Right renal pelvis (tissue), 4 donors: ENCODE measurements at places on chromosomes 1 and 21. TPM values are rescaled to one million over a fixed set of nuclear protein-coding genes. Genes with fewer than 3 reads are reported as not detected.

GRCh38 chr1:7584643-7585042 lies 186.5 kb upstream of the VAMP3 start:
- DNase-seq = no peak

DNA sequence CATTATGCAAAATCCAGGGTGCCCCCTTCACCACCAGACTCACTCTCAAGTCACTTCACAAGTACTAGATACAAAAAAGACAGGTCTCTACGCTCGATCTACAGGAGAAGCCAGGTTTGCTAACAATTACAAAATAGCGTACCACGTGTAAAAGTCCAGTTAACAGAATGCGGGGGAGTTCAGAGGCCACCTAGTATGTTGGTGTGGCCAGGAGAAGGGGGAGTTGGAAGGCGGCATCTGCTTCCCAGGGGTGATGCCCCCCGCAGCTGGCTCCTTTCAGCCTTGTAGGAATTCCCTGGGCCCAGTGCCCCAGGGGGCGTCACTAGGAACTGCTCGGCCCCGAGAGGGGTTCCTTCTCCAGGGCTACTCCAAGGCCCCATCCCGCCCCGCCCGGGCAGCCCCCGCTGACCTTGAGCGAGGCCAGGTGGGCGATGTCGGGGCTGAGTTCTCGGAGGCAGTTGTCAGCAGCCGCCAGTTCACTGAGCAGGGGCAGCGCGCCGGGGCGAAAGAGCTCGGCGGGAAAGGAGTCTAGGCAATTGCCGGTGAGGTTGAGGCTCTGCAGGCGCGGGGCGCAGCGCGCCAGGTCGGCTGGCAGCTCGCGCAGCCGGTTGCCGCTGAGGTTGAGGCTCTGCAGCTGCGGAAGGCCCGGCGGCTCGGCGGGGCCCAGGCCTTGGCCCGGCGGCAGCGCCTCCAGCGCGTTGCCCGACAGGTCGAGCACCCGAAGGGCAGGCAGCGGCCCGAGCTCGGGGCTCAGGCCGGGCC lies 664 bp downstream of the LRRC47 start:
- DNase-seq = no peak

ITLN2 gene
- polyA plus RNA-seq = 0.06 TPM

LRRIQ3 gene
- 5.0 TPM for polyA plus RNA-seq

- DNase-seq = peak; percentile 16
Measured at GRCh38 chr1:11563560-11564069, 84.7 kb downstream of the DISP3 start.

DNA sequence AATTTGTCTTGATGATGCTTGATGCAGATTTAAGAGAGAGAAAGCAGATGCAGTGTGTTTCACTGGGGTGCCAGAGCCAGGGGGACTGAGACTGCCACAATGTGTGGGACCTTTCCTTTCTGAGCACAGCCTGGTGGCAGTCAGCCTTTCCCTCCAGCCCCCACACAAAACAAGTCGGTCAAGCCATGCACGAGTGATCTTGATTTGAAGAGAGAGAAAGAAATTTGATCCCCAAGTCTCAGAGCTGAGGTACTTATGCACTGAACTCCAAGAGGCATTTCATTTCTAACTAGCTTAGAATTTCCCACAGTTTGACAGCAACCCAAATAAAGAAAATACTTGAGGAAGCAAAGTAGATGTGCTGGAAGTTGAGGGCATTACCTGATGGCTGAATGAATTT lies 193.8 kb downstream of the ST6GALNAC3 start:
- DNase-seq = peak; percentile 45

DNA sequence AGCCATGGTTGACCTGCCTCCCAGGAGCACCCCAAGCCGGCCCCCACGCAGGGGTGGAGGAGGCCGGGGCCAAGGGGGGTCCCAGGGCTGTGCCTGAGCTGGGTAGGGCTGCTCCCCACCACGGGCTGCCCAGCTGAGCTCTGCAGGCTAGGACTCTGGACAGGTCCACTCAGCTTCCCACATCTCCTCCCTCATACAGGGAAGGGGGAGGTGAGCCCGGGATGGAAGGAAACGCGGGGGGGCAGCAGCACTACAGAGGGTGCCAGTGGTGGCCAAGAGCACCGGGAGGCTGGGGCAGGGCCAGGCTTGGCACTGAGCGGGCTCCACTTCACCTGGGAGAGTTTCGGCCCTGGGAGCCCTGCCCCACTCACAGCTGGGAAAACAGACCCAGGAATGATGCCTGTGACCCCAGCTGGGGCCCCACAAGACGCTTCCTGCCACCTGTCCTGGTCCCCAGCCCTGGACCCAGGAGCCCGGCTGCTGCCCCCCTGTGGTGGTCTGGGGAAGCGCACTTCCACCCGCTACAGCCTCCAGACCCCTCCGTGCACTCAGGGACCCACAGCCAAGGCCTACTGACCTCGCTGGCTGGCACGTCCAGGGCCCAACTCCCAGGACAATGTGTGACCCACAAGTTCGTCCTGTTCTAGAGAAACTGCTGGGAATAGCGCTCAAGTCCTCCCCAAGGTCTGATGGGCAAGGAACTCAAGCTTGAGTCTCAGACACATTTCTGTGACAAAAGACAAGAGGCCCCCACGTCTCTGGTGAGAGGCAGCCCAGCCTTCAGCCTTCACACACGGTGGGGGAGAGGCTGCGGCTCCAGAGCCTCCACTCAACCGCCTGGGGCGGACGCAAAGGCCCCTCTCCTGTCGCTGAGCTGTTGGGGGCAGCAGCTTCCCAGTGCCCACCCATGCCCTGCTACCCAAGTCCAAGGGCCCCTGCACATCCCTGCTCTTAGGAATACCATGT lies 3.0 kb downstream of the AURKAIP1 start:
- no peak for DNase-seq

DONSON gene
- 31.3 TPM for polyA plus RNA-seq

- no peak for DNase-seq
Measured at GRCh38 chr1:204868340-204868700, 2.3 kb upstream of the NFASC start.

GRCh38 chr1:61518670-61519400 lies 206.1 kb downstream of the TM2D1 start:
- DNase-seq = no peak

IRF2BP2 gene
- polyA plus RNA-seq = 163 TPM

DNA sequence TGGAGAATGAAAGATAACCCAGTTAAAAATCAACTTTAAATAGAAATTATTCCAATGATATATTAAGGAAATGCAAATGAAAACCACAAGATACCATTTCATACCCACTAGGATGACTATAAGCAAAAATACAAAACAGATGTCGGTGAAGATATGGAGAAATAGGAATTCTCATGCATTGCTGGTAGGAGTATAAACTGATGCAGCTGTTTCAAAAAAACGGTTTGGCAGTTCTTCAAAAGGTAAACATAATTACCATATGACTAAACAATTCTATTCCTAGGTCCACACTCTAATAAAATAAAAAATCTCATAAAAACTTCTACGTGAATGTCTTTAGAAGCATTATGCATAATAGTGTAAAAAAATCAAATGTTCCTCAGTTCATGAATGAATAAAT lies 763.3 kb upstream of the BRINP3 start:
- DNase-seq = no peak

DNA sequence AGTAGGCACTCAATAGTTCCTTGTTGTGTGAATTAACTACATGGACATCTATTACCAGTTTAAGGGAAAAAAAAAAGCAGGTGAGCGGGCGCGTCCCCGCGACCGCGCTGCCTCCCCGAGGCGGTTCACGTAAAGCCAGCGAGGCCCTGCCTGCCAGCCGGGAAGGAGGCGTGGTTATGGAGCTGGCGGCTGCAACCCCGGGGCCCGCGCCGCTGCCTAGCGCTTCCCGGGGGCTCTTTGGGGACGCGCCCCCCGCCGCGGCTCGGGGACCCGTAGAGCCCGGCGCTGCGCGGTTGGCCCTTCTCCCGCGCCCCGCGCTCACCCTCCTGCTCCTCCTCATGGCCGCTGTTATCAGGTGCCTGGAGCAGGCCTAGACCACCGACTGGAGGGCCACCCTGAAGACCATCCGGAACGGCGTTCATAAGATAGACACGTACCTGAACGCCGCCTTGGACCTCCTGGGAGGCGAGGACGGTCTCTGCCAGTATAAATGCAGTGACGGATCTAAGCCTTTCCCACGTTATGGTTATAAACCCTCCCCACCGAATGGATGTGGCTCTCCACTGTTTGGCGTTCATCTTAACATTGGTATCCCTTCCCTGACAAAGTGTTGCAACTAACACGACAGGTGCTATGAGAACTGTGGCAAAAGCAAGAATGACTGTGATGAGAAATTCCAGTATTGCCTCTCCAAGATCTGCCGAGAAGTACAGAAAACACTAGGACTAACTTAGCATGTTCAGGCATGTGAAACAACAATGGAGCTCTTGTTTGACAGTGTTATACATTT lies 2.6 kb upstream of the CC2D1B start:
- DNase-seq = peak; percentile 43

- no peak for DNase-seq
Measured at GRCh38 chr1:76944942-76945341, 77.7 kb downstream of the ST6GALNAC5 start.
